ENCODE measurements at places on chromosomes 1 and 21.

GRCh38 chr1:160030657-160031364 lies 979 bp downstream of the PIGM start:
- DNase-seq, result no peak

GRCh38 chr1:183493540-183494245 lies 21.4 kb downstream of the SMG7 start:
- no peak for DNase-seq

- DNase-seq, result no peak
These were observed 2.9 kb upstream of the CCN1 start for GRCh38 chr1:85577419-85578320.

GRCh38 chr1:238950784-238951183 lies 435.6 kb upstream of the CHRM3 start:
- no peak for DNase-seq

DNA sequence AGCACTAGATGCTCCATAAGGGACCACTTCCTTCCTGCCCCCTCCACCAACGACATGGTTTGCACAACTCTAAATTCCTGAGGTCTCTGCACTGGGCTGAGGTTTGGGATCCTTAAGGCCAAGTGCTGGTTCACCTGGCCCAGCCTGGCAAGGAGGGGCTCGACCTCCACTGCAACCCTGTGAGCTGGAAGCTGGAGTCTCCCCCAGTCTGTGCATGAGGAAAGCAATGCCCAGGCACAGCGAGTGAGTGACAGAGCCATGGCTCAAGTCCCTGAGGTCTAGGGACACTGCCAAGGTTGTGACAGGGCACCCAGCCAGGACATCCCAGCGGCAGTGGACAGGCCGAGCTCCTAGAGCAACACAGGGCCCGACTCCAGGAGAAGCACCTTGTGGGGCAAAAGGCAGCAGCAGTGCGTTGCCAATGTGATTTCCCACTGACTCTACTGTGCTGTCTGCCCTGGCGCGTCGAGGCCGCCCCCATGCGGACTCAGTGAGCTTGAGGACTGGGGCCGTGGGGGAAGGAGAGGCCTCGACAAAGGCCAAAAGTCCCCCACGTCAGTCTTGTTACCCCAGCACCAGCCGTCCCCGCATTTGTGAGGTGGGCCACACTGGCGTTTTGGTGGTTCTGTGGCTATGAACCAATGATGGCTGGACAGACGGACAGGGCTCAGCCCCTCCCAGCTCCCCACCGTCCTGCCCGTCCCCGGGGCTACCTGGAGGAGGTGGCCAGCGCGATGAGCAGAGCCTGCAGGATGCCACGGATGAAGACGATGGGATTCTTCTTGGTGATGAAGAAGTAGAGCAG lies 30.0 kb downstream of the PODN start:
- no peak for DNase-seq

GRCh38 chr21:34344584-34344983 lies 19.2 kb upstream of the KCNE2 start:
- DNase-seq, result no peak

DNA sequence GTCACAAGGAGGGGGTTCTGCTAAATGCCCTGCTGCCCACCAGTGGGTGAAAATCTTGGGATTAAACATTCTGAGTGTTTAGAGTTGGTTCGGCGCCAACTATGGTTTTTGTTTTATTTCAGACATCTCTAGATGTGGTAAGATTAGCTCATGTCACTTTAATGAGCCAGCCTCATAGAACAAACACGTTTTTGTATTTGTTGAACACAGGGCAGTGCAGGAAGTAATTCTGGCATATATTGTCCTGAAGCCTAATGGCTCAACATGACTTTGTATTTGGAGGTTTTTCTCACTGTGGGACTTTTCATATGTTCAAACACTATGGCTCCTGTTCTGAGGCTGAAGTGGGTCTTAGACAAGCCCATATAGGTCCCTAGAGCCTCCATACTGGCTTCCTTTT lies 107.8 kb downstream of the NGF start:
- no peak for DNase-seq

GRCh38 chr1:23896491-23896890 lies 16.7 kb downstream of the CNR2 start:
- DNase-seq, result no peak

GRCh38 chr1:166740668-166741276 lies 98.5 kb upstream of the POGK start:
- no peak for DNase-seq

- DNase-seq, result no peak
These were observed 1.2 kb downstream of the FHAD1 start for GRCh38 chr1:15248216-15248615.

DNA sequence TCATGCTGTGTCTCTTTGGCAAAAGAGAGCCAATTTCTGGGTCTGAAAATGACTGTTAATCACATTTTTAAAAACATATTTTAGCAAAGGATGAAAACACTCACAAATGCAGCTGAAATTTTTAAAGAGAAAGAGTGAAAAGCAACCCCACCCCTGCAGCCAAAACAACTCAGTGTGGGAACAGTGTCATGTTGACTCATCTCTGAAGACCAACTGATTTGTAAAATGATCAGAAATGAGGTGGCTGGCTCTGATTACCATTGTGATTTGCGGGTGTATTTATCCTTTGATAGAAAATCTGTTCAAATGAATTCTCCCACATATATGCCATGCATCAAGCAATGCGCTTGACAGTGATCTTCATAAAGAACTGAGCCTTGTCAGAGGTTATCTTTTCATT lies 287.0 kb upstream of the ESRRG start:
- DNase-seq, result no peak

GRCh38 chr1:27581823-27582243 lies 22.1 kb downstream of the AHDC1 start:
- no peak for DNase-seq

- DNase-seq, result no peak
These were observed 3.8 kb upstream of the TGFB2 start for GRCh38 chr1:218341325-218341724.

DNA sequence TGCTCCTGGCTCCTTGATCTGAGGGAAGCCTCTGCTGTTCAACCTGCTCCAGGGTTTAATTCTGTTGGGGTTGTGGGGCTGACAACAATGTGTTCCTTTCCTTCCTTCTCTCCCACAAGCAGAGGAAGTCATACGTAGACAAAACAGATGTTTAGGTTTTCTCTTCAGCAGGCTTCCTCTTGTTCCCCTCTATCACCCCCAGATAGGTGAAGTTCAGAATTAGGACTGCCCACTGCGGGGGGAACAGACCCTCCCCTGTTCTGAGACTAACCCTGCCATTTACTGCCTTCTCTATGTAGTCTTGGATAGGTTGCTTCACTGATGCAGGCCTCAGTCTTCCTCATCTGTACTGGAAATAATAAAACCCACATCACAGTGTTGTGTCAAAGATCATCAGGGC lies 30.0 kb upstream of the NRDC start:
- no peak for DNase-seq

- DNase-seq, result peak; percentile 24
These were observed 447 bp downstream of the RUNX3 start for GRCh38 chr1:24929398-24930259.

DNA sequence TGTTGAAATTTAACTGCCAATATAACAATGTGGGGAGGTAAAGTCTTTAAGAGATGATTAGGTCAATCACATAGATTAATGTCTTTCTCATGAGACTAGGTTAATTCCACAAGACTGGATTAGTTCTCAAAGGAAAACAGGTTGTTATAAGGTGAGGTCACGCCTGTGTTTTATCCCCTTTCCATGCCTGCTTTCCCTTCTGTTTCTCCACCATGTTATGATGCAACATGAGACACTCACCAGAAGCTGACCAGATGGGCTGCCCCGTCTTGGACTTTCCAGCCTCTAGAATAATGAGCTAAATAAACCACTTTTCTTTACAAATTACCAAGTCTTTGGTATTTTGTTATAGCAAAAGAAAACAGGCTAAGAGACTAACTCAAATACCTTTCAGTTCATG lies 70.8 kb downstream of the DDAH1 start:
- DNase-seq, result no peak

DNA sequence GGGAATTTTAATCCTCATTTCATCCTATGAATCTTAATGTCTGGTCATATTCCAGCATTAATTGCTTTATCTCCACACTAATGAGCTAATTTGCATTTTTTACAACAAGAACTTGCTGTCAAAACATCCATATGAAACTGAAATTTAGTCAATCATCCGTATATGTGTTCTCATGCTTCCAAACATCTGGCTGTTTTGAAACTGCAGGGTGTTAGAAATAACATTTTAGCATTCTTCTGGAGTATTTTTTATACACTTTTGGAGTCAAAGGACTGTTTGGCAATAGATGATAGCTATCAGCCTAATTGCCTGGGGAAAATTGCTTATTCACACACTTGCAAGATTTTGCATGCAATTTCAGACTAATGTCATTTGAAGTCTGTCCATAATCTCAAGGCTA lies 1639.3 kb downstream of the KCNT2 start:
- DNase-seq, result no peak

DNA sequence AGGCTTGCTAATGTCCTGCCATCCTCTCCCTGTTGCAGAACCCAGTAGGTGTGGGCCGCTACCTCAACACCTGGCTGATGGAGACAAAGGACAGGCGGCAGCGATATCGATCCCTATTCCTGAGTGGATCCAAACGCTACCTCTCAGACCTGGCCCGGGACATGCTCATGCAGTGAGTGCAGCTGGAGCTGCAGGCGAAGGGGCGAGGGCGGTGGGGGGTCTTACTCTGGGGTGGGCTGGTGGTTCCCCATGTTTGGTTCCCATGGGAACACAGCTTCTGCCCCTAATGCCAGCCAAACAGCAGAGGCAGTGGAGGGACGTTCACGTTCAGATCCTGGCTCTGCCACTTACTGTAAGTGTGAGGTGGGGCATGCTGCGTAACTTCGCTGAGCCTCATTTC lies 15.8 kb upstream of the TTC22 start:
- no peak for DNase-seq

DNA sequence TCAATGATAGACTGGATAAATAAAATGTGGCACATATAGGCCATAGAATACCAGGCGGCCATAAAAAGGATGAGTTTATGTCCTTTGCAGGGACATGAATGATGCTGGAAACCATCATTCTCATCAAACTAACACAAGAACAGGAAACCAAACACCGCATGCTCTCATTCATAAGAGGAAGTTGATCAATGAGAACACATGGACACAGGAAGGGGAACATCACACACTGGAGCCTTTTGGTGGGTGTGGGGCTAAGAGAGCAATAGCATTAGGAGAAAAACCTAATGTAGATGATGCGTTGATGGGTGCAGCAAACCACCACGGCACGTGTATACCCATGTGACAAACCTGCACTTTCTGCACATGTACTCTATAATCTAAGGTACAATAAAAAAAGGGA lies 883.4 kb upstream of the PRMT6 start:
- DNase-seq, result no peak

- DNase-seq, result no peak
These were observed 5.6 kb downstream of the CRCT1 start for GRCh38 chr1:152519851-152520250.

DNA sequence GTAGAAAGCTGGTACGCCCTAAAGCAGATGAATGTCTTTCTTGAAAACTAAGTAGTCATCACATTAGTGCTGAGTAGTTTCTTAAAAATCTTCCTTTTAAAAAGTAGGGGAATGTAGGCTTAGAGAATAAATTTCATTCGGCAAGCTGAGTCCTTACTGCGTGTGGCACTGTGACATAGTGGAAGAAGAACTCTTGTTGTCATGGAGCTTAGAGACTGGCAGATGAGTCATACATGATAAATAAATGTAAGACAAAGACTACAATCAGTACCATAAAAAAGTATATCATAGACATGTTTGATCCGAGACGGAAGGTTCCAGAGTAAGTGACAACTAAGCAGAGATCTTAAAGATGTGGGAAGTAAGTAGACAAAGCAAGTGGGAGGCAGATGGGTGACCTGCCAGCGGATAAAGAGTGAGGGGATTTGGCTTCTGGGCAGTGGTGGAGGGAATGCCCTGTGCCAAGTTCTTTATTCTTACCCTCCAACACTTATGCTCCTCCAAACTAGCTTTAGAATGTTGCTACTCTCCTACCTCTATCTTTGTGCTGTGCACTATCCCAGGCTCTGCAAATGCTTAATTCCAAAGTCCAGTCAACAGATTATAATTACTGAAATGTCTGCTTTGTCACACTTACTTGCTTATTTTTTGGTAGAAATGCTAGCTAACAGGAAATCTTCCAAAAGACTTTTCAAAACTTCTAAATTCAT lies 608.5 kb upstream of the USP24 start:
- DNase-seq, result no peak

GRCh38 chr1:164602480-164603093 lies 43.6 kb downstream of the PBX1 start:
- no peak for DNase-seq
